ENCODE measurements at places on chromosomes 1 and 21. TPM values are rescaled to one million over a fixed set of nuclear protein-coding genes. Genes with fewer than 3 reads are reported as not detected.

Gene TMEM82
- total RNA-seq, result not detected

Gene ITLN1
- 18.7 TPM for total RNA-seq

Gene MEGF6
- total RNA-seq, result 7.0 TPM

Gene OR10Z1
- not detected for total RNA-seq

Gene ADAMTSL4
- 57.0 TPM for total RNA-seq

Gene KRTAP20-2
- total RNA-seq, result not detected

Gene EGLN1
- 79.9 TPM for total RNA-seq

Gene NEK2
- not detected for total RNA-seq

Gene WDR47
- 17.7 TPM for total RNA-seq

Gene SELENBP1
- 31.1 TPM for total RNA-seq

Gene RNU1-2
- total RNA-seq, result 8,578 TPM

Gene FMO5
- 1.3 TPM for total RNA-seq

Gene RUNX3
- 0.79 TPM for total RNA-seq

Gene OPN3
- 4.4 TPM for total RNA-seq

Gene LCE3D
- total RNA-seq, result not detected

Gene ATAD3C
- total RNA-seq, result 3.0 TPM

Gene CELSR2
- total RNA-seq, result 33.2 TPM

Gene AXDND1
- total RNA-seq, result not detected

Gene KRTAP26-1
- total RNA-seq, result not detected

Gene CD84
- 5.2 TPM for total RNA-seq

Gene CYYR1
- 18.8 TPM for total RNA-seq

Gene CRYAA
- total RNA-seq, result not detected

Gene ITGB2
- 19.1 TPM for total RNA-seq

Gene SLFNL1
- total RNA-seq, result 0.32 TPM

Gene LCE1A
- not detected for total RNA-seq

Gene MIXL1
- total RNA-seq, result not detected

Gene SPRR2G
- total RNA-seq, result not detected

Gene ADAM30
- total RNA-seq, result not detected

Gene GFI1
- total RNA-seq, result 0.59 TPM

Gene OR2T35
- not detected for total RNA-seq

Data from right cardiac atrium (tissue), 5 donors.